CD4-positive, alpha-beta T cell treated with Interleukin-12 subunit alpha and Interleukin-12 subunit beta, for 1 hour (primary cell): ENCODE measurements at places on chromosomes 13 and 19.
A peak's percentile ranks its signal among the peaks of the same experiment; 100 is the strongest.

DNA sequence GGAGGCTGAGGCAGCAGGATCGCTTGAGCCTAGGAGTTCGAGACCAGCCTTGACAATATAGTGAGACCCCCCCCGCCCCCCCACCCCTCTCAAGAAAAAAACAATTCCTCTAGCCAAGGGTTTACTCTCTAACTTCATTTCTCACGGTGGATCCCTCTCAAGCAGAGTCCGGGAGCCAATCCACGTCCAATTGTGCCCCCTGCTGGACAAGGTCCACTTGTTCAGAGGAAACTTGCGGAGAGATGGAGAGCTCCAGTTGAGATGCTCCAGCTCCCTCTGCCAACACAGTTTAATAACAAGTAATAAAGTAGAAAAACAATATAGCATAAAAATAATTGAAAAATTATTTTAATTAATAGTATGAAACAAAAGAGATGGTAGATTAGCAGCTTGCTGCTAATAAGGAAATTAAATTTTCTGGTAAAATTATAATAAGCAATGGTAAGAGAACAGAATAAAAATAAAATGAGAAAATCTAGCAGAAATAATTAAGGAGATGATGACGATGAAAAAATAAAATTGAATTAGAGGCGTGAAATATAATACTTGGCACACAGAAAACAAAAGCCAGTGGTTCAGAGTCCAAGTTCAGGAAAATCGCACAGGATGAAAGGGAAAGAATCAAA, 14.5 kb upstream of the SIGLEC14 start:
- DNase-seq, result peak; percentile 54

DNA sequence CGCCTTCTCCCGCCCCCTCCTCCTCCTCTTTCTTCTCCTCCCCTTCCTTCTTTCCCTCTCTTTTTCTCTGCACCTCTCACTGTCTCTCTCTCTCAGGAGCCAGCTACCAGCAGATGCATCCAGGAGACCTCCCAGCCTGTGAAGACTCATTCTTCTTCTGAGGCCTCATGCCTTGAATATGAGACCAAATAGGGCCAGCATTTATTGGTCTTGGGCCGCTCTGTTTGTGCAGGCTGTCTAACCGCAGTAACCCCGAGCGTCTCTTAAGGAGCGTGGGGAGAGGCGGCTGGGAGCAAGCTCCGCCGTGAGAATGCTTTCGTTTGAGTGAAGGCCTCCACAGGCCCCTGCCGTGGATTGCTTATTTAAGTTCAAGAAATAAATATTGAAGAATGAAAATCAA, 167.0 kb downstream of the NUFIP1 start:
- no peak for DNase-seq

DNA sequence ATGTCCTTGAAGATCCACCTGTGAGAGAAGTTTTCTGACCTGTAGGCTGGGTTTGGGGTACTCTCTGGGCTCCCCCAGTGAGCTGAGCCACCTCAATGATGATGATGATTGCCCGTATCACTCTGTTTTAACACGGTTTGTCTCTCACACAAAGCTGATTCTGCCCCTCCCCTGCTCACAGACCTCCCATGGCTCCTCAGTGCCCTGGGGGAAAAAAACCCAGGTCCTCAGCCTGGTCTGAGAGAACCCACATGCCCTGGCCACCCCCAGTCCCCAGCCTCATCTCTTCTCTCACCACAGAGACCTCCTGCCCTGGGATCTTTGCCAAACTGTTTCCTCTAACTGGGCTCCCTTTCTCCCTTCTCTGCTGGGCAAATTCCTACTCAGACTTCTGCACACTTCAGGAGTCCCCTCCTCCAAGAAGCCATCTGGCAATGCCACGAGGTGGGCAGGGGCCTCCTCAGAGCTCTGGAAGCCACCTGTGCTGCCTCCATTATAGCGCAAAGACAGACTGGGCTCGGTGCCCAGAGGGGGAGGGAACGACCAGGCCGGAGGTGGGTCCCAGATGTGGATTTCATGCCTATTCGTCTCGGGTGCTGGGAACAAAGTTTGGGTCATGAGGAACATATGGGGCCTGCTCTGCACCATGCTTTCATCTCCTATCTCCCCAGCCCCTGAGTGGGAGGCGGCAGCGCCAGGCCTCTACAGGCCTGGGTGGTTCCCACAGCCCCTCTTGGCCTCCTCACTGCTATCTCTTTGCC, 8.5 kb upstream of the CA11 start:
- DNase-seq, result no peak

- DNase-seq, result no peak
Measured at GRCh38 chr13:22454586-22454985, 726.2 kb upstream of the SGCG start.
